IMR-90 (cell line): ENCODE measurements at places on chromosomes 2 and 18. TPM values are rescaled to one million over a fixed set of nuclear protein-coding genes. Genes with fewer than 3 reads are reported as not detected.

SERPINB10 gene
- total RNA-seq = not detected in 2 replicates

- peak; percentile 14 for DNase-seq
Observed at GRCh38 chr2:158773121-158773520, 22.0 kb upstream of the DAPL1 start.

- no peak for DNase-seq
Observed at GRCh38 chr18:8705238-8705960, at the start of gene MTCL1. MTCL1 (plus strand) TSS chr18:8705556; CDS start chr18:8705661, 105 bp downstream.

DNA sequence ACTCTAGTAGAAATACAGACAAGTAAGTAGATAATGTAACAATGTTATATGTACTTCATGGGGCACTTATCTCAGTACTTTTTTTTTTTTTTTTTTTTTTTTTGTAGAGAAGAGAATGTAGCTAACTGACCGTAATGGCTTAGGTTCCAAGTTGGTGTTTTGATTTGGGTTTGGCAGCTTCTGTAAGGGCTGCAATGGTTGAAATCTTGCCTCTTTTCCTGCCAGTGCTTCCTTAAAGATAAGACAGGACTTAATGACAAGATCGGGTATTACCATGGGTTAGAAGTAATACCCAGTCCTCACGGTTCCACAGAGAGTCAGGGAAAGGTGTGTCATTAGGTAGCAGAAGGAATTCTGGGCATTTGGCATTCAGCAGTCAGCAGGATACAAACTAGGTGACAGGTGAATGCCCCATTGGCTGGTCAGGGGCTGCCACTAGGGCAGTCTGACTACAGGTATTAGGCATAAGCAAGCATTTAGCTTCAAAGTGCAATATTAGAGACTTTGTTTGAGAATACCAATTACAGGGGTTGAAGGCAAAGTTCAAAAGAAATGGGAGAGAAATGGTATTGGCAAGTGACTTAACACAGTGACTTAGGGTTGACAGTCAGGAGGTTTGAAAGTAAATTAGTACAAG lies 189.4 kb upstream of the RND3 start:
- no peak for DNase-seq

DNA sequence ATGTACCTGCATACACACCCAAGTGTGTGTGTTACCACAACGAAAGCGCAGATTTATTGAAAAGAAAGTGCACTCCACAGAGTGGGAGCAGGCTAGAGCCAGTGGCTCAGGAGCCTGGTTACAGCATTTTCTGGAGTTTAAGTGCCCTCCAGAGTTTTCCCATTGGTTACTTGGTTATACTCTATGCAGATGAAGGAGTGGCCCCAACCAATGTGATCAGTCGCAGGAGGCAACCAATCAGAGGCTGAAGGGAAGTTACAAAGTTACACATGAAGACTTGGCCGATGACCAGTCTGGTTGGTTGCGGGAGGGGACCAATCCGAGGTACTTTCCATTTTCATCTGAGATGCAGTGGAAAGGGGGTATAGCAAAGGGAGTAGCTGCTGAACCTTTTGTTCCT lies 13.5 kb upstream of the PRLH start:
- no peak for DNase-seq

GRCh38 chr2:55876429-55877086 lies 47.0 kb downstream of the EFEMP1 start:
- DNase-seq = no peak
